ENCODE measurements at places on chromosomes 2 and 18. TPM values are rescaled to one million over a fixed set of nuclear protein-coding genes. Genes with fewer than 3 reads are reported as not detected.

GRCh38 chr2:112480530-112481049, 1.4 kb upstream of the TTL start:
- H3K27ac ChIP-seq: no peak overlapping the region
- peak overlapping the region; percentile 92 for H3K4me3 ChIP-seq
- H3K4me1 ChIP-seq: peaks cover 8% of the 10 kb centered on the region
- peaks cover 10% of the 10 kb centered on the region for H3K36me3 ChIP-seq
- no peak for DNase-seq

DNA sequence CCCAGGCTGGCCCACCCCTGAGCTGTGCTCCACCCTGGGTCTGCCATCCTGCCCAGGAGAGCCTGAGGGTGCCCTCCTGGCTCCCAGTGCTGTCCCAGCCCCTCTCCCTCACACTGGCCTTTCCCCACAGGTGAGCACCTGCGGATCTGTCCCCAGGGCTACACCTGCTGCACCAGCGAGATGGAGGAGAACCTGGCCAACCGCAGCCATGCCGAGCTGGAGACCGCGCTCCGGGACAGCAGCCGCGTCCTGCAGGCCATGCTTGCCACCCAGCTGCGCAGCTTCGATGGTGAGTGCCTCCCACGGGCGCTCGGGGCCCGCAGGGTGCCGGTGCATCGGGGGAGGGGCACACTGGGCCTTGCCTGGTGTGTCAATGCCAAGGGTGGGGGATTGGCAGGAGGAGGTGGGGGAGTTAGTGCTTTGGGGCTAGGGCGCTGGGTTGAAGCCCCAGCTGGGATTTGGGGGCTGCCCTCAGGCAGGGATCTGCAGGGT, 23.5 kb downstream of the GPC1 start:
- peaks cover 3% of the 10 kb centered on the region for H3K27me3 ChIP-seq
- no peaks in the 10 kb centered on the region for H3K36me3 ChIP-seq
- H3K4me3 ChIP-seq: no peak overlapping the region
- H3K27ac ChIP-seq: no peak overlapping the region
- DNase-seq: no peak

- H3K27me3 ChIP-seq: no peaks in the 10 kb centered on the region
- no peak for DNase-seq
- H3K4me3 ChIP-seq: no peak overlapping the region
These were observed 64.0 kb upstream of the STK39 start for GRCh38 chr2:168311261-168311910.

DNA sequence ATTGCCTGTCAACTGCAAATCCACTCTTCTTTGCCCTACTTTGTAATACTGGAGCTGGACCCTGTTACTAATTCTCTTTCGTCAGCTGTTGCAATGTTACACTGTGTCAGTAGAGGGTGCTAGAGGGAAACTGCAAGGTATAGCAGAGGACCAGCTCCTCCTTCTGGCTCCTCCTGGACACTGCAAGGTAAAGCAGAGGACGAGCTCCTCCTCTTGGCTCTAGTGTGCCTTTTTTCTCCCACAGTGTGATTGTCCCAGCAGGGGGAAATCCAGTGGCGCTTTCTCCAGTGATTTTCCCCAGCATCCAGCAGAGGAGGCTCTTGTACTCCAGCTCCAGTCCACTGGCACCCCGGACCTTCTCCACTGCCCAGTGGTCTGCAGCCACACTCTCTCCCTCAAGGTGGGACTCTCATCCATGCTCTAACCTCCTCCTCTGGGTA, 95.6 kb downstream of the CAPN13 start:
- H3K36me3 ChIP-seq: no peaks in the 10 kb centered on the region
- peaks cover 2% of the 10 kb centered on the region for H3K4me1 ChIP-seq
- peaks cover 5% of the 10 kb centered on the region for H3K27me3 ChIP-seq
- H3K27ac ChIP-seq: no peak overlapping the region
- H3K4me3 ChIP-seq: no peak overlapping the region

- H3K4me1 ChIP-seq: no peaks in the 10 kb centered on the region
- H3K27ac ChIP-seq: no peak overlapping the region
- H3K4me3 ChIP-seq: no peak overlapping the region
- peaks cover 18% of the 10 kb centered on the region for H3K27me3 ChIP-seq
These were observed 434.2 kb downstream of the GRB14 start for GRCh38 chr2:164187121-164187520.

DNA sequence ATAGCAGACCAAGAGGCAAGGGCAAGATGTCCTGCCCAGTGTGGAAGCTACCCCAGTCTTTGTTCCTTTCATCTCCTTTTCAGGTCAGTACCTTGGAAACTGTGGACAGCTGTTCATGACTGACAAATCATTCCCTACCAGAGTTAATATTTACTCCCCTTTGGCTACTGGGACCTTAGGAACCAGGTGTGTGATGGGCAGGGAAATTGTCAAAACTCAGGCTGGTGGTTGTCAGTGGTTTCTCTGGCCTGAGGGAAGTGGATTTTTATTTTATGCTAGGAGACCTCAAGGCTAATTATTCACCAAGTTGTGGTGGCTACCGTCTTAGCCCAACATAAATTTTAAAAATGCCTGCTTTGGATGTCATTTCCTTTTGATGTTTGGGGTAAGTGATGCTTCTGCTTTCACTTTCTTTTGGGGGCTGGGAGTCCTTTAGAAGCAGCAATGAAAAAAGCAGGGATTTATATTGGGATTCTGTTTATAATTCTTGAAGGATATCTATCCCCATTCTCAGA, 119.3 kb downstream of the SETBP1 start:
- no peak for DNase-seq
- no peaks in the 10 kb centered on the region for H3K27me3 ChIP-seq
- no peak overlapping the region for H3K27ac ChIP-seq
- no peak overlapping the region for H3K4me3 ChIP-seq
- H3K36me3 ChIP-seq: no peaks in the 10 kb centered on the region

SRSF7 gene
- total RNA-seq: 355 TPM

SLC11A1 gene
- 0.09 TPM for total RNA-seq

C2orf72 gene
- total RNA-seq: not detected

DNA sequence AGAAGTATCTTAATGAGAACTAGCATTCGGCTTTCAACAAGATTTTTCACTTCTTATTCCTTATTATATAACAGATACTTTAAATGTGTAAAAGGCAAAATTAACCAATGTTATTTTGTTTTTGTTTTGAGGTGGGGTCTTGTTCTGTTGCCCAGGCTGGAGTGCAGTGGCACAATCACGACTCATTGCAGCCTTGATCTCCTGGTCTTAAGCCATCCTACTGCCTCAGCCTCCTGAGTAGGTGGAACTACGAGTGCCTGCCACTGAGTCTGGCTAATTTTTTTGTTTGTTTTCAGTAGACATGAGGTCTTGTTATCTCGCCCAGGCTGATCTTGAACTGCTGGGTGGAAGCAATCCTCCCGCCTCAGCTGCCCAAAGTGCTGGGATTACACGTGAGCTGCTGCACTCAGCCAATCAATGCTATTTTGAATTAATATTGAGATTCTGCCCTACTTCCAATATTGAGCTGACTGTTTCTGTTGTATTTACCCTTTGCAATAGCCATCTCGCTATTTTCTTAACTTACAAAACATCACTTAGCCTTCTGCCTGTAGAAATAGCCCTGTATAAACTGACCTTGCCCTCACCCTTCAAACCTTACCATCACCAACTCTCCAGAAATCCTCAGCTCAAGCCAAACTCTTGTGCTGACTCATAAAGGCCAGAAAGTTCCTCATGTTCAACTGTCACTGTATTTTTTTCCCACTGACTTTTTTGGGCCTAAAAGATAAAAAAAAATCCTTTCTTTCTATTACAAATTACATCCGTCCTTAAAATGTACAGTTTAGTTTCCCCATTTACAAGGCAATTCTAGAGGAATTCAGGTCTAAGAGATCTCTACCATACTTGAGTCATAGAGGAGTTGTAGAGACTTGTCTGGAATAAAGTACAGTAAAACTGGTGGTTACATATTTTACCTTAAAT, 94.3 kb downstream of the OLA1 start:
- no peaks in the 10 kb centered on the region for H3K27me3 ChIP-seq
- no peak overlapping the region for H3K4me3 ChIP-seq
- no peaks in the 10 kb centered on the region for H3K36me3 ChIP-seq
- DNase-seq: no peak
- H3K4me1 ChIP-seq: no peaks in the 10 kb centered on the region

GRCh38 chr2:215711471-215712034, 275.7 kb upstream of the FN1 start:
- no peak overlapping the region for H3K4me3 ChIP-seq
- H3K4me1 ChIP-seq: peaks cover 31% of the 10 kb centered on the region
- H3K36me3 ChIP-seq: no peaks in the 10 kb centered on the region
- H3K27me3 ChIP-seq: no peaks in the 10 kb centered on the region
- H3K27ac ChIP-seq: peak overlapping the region; percentile 74

GRCh38 chr2:183089192-183089851, 10.8 kb downstream of the DUSP19 start:
- no peaks in the 10 kb centered on the region for H3K36me3 ChIP-seq
- H3K27me3 ChIP-seq: no peaks in the 10 kb centered on the region
- H3K27ac ChIP-seq: no peak overlapping the region

DNA sequence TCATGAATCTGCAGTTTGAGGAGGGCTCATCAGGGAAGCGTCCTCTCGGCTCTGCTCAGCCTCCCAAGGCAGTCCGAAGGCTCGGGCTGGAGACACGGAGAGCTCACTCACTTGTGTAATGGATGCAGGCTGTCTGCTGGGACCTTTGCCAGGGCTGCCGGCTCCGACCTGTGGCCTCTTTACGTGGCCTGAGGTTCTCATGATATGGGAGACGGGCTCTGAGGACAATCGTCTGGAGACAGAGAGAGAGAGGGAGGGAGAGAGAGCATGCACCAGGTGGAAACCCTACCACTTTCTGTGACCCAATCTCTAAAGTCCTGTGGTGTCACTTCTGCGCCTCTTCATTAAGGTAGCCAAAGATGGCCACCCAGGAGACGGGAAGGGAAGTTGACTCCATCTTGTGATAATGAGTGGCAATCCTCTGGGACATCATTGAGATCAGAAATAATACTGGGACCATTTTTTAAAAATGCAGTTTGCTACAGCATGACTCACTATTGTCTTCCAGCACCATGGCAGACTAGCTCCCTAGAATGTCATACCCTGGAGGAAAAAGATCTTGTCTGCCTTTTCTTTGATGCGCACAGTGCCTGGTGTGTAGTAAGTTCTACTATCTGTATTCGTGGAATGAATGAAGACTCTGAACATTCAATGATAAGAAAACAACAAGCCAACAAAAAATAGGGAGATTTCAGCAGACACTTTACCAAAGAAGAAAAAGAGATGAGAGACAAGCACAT, 60.2 kb downstream of the CD8B2 start:
- DNase-seq: no peak
- H3K27me3 ChIP-seq: peaks cover 12% of the 10 kb centered on the region
- no peak overlapping the region for H3K4me3 ChIP-seq
- peaks cover 15% of the 10 kb centered on the region for H3K4me1 ChIP-seq

DNA sequence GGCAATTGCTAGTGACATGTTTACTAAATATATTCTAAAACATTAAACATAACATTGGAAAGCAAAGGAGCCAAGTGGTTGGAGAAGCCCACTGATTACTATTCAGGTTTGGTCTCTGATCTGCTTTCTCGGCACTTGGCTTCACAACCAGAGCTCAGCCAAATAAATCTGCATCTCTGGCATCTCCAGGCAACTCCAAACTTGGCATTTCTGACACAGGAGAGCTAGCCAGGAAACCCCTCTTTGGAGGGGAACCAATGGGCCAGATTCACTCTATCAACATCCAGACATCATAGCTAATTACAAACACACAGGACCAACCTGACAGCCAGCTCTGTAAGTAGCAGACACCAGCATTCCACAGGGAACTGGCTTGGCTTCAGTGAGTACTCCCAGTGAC, 150.3 kb upstream of the ETAA1 start:
- H3K4me3 ChIP-seq: no peak overlapping the region
- H3K27ac ChIP-seq: no peak overlapping the region
- H3K27me3 ChIP-seq: no peaks in the 10 kb centered on the region
- DNase-seq: no peak
- no peaks in the 10 kb centered on the region for H3K36me3 ChIP-seq
- H3K4me1 ChIP-seq: peaks cover 12% of the 10 kb centered on the region

DNA sequence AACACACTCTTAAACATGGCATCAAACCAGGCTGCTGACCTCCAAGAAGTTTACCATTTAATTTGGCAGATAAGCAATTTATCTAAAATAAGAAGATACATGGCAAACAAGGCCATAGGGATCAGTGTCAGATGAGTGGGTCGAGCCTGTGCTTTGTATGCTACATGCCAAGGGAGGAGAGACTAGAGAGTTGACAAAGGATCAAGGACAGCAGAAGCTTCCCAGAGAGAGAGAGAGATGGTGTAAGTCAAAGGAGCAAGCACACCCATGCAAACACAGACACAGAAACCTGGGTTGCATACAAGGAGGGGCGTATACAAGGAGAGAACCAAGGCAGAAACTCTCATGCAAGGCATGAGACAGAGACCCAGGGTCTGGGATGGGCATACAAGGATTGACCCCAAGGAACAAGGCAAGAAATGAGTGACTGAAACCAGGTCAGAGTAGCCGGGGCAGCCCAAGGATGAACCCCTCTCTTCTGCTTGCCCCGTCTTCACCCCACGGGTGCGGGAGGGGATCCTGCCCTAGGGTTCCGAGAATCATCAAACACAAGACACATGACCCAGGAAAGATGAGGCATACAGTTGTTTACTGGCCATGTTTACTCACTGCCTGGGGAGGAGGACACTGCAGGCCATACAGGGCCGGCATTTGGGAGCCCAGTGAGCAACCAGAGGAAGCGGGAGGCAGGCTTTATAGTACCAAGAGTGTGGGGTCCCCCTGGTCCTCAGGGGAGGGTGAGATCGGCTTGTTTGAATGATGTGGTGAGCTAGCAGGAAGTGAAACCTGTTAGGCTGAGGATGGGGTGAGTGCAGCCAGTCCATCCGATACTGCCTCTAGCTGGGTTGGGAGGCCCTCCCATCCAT, 529.2 kb upstream of the ID2 start:
- H3K4me3 ChIP-seq: no peak overlapping the region
- no peak overlapping the region for H3K27ac ChIP-seq
- H3K4me1 ChIP-seq: no peaks in the 10 kb centered on the region
- H3K36me3 ChIP-seq: no peaks in the 10 kb centered on the region

SP140 gene
- total RNA-seq: 1.0 TPM

DNA sequence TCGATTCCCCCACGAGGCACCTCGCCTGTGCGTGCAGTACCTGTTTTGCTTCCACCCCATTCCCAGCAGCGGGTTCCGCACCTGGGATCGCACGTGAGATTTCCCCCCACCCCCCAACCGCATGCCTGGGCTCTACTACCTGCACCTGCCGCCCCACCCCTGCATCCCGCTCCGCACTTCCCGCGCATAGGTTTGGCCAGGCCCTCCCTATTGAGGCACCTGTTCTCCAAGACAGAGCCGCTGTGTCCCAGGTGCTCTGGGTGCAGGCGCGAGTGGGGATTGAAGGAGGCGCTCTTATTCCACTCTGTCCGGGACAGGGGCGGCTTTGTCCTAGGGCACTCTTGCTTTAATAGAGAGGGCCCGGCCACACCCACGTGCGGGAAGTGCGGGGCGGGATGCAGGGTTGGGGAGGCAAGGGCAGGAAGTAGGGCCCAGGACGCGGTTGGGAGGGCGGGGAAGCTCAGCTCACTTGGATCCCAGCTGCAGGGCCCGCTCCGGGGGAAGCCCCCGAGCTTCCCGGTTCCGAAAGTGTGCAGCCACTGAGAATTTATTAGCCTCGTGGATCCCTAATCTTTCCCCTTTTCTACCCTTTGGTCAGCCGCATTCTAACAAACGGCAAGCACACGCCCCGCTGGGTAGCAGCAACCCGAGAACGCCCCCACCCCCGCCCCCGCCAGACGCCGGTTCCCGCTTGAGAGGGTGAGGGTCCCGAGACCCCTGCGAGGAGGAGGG, 670 bp upstream of the MOCOS start:
- peak overlapping the region; percentile 57 for H3K4me3 ChIP-seq
- peaks cover 22% of the 10 kb centered on the region for H3K27me3 ChIP-seq
- no peak for DNase-seq
- no peak overlapping the region for H3K27ac ChIP-seq
- no peaks in the 10 kb centered on the region for H3K36me3 ChIP-seq

GRCh38 chr2:159591221-159591620, 25.1 kb downstream of the BAZ2B start:
- peaks cover 13% of the 10 kb centered on the region for H3K4me1 ChIP-seq
- H3K27me3 ChIP-seq: no peaks in the 10 kb centered on the region
- H3K4me3 ChIP-seq: no peak overlapping the region

RPRM gene
- total RNA-seq: not detected
